ENCODE measurements at places on chromosomes 7 and 10. TPM values are rescaled to one million over a fixed set of nuclear protein-coding genes. Genes with fewer than 3 reads are reported as not detected.

DNA sequence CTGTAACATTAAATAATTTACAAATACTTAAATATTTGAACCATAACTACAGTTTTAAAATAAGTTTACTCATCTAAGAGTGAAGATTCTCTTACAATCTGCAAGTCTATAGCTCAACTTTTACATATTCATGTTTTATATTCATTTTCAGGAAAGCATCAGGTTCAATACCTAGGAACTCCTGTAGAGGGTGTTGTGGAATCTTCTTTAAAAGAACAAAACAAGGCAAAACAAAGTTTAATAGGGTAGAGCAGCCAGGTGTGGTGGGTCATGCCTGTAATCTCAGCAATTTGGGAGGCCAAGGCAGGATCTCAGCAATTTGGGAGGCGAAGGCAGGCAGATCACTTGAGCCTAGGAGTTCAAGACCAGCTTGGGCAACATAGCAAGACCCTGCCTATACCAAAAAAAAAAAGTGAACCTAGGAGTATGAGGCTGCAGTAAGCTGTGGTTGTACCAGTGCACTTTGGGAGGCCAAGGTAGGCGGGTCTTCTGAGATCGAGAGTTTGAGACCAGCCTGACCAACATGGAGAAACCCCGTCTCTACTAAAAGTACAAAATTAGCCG is 45.1 kb downstream of the ST8SIA6 start:
- DNase-seq, result no peak

DNA sequence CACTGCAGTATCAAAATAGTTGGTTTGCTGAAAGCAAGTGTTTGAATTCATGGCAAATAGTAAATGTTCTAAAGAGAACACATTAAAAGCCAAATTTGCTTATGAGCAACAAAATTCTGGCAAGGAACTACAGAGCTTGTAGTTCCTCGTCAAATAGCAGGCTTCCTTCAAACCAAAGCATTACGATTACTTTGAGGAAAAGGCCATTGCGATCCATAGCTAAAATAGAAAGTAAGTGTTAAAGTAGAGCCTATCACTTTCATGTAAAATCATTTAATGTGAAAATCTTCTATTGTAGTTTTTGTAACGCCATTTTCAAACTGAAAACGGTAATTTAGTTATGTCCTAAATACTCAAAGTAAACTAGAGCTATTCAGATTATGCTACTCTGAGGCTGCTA is 20.1 kb downstream of the CACNA2D1 start:
- DNase-seq, result no peak

- no peak for DNase-seq
Measured at GRCh38 chr7:66549466-66549865, 79.2 kb upstream of the KCTD7 start.

- DNase-seq, result no peak
Measured at GRCh38 chr7:55022002-55022985, 3.5 kb downstream of the EGFR start.

DNA sequence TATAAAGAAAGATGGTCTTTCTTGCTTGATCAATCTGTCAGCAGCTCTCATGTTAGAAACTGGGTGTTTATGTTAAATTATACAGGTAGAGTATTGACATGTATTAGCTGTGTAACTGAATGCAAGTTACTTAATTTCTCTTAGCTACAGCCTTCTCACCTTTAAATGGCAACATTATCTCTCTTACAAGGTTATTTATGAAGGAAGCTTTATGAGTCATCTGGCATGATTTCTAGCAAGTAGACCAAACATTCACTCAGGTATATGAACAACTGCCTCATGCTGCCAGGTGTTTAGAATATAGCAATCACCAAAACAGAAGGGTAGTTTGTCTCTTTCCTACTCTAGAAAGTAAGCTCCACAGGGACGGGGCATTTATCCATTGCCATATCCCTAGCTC is 8.5 kb downstream of the ARL4A start:
- no peak for DNase-seq

DNA sequence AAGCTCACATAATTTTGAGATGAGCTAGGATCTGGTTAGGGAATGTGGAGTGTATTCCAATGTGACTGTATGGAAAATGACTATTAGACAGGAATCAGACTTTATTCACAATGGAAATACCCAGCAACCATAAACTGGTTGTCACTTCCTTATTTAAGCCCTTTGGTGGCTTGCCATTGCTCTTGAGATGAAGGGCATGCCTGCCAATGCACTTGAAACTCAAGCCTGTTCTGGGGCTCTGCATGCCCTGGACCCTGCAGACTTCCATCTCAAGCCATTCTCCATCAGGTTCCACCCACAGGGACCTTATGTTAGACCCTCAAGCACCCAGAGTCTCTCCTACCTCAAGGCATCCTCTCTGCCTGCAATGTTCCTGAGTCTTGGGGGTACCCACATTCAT is 145.5 kb downstream of the MPP7 start:
- DNase-seq, result no peak

GRCh38 chr7:127473409-127473808 is 80.9 kb upstream of the ZNF800 start:
- DNase-seq, result no peak

DNA sequence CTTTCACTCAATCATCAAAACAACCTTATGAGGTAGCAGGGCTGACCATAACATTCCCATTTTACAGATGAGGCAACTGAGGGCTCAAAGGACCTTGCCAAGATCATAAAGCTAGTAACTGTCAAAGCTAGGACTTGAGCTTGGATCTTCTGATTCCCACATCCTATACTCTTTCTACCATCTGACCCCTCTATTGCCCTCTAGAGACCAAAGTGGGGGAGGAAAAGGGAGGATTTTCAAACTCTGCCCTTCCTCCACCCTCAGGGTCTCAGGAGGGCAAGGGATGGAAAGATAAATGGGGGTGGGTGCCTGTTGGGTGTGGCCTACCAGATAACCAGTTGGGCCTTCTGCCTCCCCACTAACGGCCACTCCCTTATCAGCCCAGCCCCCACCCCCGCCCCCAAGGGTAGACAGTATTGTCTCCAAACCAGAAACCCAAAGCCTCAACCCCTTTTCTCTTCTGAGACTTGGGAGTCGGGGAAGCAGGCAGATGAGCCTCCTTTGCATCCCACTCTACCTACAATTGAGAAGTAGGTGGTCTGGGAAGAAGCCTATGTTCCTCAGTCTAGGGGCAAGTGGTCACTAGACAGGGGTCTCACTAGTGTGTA is 7.9 kb downstream of the LDB1 start:
- DNase-seq, result no peak

GRCh38 chr7:21617513-21617912 is 74.7 kb downstream of the DNAH11 start:
- DNase-seq, result no peak

TMEM243 gene
- 80.5 TPM for polyA plus RNA-seq

MPP7 gene
- polyA plus RNA-seq, result 13.3 TPM

Data from right lung (tissue), 10 donors.